ENCODE measurements at places on chromosomes 5 and 9. TPM values are rescaled to one million over a fixed set of nuclear protein-coding genes. Genes with fewer than 3 reads are reported as not detected.

FOXD4 gene
- 0.32 TPM for polyA plus RNA-seq

PCDHB10 gene
- polyA plus RNA-seq = 6.5 TPM

CDX1 gene
- polyA plus RNA-seq = 0.80 TPM

GZMA gene
- polyA plus RNA-seq = 0.69 TPM

TOR2A gene
- 12.4 TPM for polyA plus RNA-seq

Data from right renal pelvis (tissue), 4 donors.